ENCODE measurements at places on chromosomes 11 and 22.

DNA sequence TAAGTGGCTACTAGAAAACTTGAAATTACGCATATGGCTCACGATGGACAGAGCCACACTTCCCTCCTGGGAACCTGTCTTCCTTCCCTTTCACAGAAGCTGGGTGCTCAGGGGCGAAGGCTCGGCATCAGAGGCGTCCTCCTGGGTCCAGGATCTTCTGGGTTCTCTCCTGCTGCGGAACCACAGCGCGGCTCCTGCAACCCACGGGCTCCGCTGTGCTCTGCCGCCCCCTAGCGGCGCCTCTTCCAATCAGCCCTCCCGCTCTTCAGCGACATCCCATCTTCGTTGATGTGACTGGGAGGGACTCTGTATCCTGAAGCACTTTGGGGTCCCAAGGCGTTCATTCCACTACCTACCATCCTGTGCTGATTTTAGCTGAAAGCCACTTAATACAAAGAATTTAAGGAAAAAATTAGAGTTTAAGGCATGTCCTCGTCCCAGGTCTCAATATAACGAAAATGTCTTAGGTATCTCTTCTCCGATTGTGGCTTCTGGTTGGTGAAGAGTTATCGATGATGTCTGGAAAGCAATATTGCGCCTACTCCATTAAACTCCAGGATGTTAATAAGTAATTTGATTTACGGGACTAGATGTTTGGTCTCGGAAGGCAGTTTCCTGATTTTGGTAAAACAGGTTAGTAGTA, 14.8 kb upstream of the RPS3 start:
- peak; percentile 39 for DNase-seq

GRCh38 chr22:45995405-45996101, 18.6 kb upstream of the WNT7B start:
- DNase-seq: no peak

GRCh38 chr22:40648386-40648785, 11.9 kb upstream of the MRTFA start:
- DNase-seq: no peak

GRCh38 chr11:106132582-106133354, 55.3 kb downstream of the AASDHPPT start:
- no peak for DNase-seq

GRCh38 chr22:38826386-38826785, 17.4 kb downstream of the NPTXR start:
- DNase-seq: no peak

DNA sequence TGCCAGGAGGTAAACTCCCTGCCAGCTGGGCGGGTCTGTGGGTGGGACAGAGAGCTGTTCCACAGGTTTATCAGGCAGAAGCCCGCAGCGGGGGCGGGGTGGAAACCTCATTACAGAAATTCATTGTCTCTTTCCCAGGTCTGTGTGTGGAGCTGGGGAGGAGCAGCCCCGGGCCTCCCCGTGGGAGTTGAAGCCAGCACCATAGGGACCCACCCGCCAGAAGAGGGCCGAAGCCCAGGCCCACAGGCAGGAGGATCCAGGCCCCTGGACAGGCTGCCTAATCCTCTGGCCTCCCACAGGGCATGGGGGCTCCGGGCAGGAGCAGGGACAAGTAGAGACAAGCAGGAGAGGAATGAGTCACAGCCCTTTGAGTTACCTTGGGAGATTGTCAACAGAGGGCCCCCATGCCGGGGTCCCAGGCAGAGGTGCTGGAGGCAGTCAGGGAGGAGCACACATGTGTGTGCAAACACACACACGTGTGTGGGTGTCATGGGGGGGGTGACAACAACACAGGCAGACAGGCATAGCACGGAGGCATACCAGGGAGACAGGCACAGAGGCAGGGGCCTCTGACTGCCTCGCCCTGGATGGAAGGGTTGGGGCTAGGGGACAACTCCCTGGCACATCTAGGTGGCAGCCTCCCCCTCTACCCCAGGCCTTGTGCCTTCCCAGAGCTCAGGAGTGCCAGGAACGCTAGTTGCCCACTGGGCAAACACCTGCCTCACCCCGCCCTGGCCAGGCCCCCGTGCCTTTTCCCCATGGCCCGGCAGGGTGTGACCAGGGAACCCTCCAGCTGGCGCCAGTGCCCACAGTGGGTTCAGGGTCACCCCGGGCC, 1.4 kb downstream of the CDC42BPG start:
- DNase-seq: no peak

GRCh38 chr11:34175284-34176019, 70.0 kb downstream of the NAT10 start:
- DNase-seq: no peak

All from stimulated activated CD8-positive, alpha-beta memory T cell treated with anti-CD3 and anti-CD28 coated beads, Interleukin-15, amount 100 ng/mL, for 48 hours (primary cell).